ENCODE measurements at places on chromosomes 11 and 22. TPM values are rescaled to one million over a fixed set of nuclear protein-coding genes. Genes with fewer than 3 reads are reported as not detected.

The DGCR6 gene
- 1.2 TPM for total RNA-seq

The ENTHD1 gene
- under 0.01 TPM for total RNA-seq

The OR52A5 gene
- not detected for total RNA-seq

The ADAMTS8 gene
- not detected for total RNA-seq

The VWCE gene
- total RNA-seq: 1.3 TPM

The OR4S1 gene
- not detected for total RNA-seq

All from articular chondrocyte of knee joint (primary cell).